ENCODE measurements at places on chromosomes 4 and X.
A peak's percentile ranks its signal among the peaks of the same experiment; 100 is the strongest.

DNA sequence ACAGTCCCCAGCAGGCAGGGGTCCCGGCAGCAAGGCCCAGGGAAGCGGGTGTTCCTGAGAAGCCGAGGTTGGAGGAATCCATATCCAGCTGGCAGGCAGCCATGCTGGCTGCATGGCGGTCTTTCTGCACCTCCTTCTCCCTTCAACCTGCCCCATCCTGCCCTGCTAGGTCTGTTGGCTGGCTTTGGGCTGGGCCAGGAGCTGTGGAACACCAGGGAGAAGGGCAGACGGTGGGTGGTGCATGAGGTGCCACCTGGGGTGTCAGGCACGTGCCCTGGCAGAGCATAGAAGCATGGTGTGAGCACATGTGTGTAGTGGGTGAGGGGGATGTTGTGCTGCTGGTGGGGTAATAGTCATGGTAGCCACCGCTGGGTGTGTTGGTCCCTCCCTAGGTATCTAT lies 150.1 kb downstream of the PJA1 start:
- DNase-seq, result no peak

DNA sequence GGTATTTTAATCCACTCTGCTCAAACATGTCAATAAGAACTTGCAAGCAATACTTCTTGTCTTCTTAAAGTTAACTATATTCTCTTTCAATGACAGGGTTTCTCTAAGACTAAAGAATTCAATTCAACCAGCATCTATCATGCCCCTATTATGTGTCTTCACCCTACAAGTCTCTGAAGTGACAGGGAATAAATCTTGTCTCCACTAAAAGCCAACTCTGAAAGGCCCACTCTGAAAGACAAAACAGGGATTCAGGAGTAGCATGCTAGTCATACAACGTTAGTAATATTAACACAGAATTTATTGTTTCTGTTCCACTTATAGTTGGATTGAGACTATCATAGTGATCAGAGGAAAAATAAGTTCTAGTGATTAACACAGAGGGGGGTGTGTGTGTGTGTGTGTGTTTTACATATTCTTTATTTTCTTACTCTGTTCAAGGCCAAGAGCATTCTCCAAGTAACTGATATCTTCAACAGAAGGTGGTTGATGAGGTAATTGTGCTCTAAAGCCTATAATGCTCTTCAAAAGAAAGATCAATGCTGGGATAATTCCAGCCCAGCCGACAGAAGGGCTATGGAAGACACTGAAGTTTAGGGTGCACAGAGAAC lies 122.4 kb upstream of the DCLK2 start:
- no peak for DNase-seq

DNA sequence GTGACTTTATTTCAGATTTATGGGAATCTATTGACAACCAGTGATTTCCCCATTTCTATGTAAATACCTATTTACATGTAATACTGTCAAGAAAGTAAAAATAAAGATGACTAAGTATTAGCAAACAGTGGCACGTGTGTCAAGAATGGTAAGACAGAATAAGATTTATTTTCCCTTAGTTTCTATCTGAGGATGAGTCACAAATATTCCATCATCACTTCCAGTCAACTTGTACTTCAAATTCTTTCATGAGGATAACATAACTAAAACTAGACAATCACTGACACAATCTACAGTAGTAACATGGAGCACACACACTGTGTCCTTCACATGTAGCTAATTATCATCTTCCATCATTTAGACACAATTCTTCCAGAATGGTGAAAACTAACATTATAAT lies 625.3 kb upstream of the PCDH7 start:
- DNase-seq, result no peak

GRCh38 chrX:84339507-84340364 lies 151.7 kb upstream of the RPS6KA6 start:
- DNase-seq, result no peak

GRCh38 chr4:188086858-188087257 lies 22.5 kb downstream of the TRIML2 start:
- no peak for DNase-seq

DNA sequence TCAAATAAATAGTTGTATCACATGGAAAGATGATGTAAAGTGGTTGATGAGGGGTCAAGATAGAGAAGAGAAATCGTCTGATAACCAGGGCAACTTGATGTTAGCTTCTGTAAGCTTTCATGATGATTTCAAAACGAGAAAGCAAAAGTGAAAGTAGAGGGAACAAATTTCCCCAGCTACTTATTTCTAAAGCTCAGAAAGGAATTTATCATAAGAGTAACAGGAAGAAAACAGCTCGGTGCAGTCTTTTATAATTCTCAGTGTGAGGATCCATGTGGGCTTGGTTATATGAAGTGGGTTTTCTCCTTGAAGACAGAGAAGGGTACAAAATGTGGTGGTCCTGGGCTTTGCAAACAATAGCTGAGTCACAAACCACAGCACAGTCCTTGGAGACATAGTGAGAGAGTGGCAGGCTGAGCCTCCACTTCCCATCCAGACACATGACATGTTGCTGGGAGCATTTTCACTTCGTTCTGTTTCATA lies 32.1 kb upstream of the GLRA2 start:
- no peak for DNase-seq

DNA sequence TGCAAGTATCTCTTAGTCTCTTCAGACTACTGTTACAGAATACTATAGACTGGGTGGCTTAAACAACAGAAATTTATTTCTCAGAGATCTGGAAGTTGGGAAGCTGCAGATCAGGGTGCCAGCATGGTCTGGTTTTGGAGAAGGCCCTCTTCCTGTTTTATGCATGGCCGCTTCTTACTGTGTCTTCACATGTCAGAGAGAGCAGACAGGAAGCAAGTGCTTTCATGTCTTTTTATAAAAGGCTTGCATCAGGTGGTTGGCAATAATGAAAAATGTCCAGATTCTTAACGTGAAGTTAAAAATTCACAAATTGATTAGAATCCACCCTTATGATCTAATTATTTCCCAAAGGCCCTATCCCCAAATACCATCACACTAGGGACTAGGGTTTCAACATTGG lies 284.9 kb downstream of the RPA4 start:
- DNase-seq, result no peak

DNA sequence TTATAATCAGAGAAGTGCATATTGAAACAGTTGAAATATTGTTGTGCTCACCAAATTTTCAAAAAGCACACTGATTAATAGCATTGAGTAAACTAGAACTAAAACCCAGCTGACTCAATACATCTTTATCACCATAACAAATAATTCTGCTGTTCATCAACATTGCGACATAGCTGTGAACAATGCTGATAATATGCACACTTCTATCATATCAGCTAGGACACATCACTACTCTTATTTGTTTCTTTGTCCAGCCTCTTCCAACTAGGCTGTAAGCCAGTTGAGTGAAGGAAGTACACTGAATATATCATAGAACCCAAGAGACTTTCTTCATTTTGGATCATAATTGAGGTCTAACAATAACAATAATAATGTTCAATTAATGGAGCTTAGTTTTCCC lies 349.7 kb downstream of the IQCM start:
- no peak for DNase-seq

DNA sequence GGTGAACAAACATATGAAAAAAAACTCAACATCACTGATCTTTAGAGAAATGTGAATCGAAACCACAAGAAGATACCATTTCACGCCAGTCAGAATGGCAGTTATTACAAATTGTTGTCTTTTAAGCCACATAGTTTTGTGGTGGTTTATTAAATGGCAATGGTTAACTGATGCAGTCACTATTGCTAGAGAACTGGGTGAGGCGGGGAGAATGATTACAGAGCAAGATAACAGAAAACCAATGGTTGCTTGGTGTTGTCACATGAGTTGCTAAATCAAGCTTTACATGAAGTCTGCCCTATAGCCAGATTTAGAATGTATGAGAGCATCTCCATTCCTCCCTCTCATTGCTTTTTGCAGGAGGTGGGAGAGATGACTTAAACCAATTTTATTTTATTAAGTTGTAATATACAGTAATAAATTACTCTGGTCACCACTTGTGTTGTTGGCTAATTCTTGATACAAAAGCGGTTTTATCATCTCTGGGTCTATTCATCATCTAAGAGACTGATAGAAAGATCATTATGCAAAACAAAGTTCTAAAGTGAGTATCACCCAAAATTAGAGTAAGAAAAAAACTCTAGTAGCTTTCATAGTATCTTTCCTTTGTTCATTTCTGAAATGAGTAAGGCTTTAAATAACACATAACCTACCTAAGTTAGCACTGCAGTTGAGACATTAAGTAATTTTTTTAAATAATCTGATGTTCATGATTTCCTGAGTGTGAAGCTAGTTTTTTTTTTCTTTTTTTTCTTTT lies 859.5 kb downstream of the STIM2 start:
- no peak for DNase-seq

- no peak for DNase-seq
Measured at GRCh38 chr4:75031775-75032174, 98.9 kb downstream of the PARM1 start.

DNA sequence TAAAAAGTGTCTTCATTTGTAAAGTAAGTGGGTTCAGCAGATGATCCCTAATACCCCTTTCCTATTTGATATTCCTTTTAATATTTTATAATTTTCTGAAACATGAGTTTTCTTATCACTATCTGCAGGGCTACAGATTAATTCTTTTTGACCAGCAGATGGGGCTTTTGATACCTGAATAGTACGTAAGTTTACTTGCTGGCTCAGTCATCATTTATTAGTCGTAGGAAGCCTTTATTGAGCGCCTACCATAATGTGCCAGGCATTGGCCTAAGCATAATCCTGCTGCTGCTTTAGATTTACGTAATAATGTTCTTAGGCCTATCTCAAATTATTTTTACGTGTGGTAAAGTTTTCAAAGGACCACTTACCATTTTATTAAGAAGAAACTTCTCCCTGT lies 33.1 kb downstream of the OSTC start:
- DNase-seq, result peak; percentile 25

DNA sequence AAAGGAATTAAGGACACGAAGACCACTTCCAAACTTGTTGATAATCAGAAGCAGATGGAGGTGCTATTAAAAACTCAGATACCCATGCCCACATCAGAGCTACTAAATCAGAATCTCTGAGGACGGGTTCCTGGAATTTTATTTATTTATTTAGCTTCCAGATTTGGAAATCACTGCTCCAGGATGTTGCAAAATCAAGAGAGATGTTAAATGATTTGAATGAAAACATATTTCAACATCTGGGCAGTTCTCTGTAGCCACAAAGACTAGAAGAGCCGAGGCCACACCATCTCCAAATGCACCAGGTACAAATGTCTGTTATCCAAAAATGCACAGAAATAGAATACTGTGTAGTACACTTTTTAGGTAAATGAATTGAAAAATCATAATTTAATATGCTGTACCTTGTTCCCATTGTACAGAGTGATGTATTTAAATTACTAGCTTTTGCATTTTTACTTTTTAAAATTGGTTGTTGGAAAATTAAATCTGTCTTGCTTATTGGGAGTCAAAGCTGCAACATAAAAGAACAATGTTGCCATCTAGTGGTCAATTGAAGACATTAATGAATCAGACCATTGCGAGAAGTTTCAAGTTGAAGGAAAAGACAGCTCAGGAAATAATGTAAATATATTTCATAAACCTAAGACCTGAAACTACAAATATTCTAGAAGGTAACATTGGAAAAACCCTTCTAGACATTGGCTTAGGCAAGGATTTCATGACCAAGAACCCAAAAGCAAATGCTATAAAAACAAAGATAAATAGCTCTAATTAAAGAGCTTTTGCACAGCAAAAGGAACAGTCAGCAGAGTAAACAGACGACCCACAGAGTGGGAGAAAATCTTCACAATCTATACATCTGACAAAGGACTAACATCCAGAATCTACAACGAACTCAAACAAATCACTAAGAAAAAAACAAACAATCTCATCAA lies 151.3 kb upstream of the TTC29 start:
- peak; percentile 68 for DNase-seq

DNA sequence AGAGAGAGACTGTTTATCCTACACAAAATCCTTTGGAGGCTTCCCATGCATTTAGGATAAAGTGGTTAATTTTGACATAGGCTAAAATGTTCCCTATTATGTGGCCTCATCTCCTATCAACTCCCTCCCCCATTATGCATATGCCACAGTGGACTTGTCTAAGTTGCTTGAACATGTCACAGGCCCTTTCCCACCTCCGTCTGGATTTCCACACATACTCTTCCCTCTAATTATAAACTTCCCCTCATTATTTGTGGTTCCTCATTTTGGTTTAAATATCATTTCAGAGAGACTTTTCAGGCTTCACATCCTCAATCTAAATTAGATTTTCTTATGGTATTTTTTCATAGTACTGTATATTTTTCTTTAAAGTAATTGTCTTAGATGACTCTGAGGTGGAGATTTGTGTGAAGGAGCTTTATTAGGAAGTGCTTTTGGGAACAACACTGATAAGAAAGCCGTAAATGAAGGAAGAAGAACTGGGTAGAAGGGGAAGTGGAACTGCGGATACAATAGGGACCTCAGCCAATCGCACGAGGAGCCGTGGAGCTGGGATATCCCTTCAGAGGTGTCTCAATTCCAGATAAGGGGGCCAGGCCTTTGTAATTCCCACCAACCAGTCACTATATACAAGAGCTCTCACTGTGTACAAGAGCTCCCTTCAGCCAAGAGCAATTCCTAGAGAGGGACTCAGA lies 7.9 kb downstream of the C4orf17 start:
- no peak for DNase-seq

- DNase-seq, result no peak
Measured at GRCh38 chr4:10104211-10104990, 12.2 kb downstream of the WDR1 start.

DNA sequence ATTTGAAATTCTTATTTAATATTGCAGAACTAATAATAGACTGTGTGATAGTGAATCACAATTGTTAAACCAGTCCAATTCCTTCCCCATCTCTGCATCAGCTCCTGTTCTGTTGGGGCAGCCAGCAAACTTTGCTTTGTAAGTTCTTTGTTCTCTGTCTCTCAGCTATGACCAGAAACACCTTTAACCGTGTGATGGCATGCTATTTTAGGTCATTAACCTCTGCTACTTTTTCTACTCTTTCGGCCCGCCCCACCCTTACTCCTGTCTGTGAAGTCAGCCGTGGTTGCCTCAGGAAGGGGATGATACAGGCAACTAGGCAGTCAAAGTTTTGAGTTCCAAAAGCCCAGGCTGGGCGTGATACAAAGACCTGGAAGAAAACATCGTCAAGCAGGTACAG lies 51.3 kb upstream of the EGFL6 start:
- DNase-seq, result no peak

- no peak for DNase-seq
Measured at GRCh38 chr4:169024762-169025161, 14.7 kb upstream of the CBR4 start.

GRCh38 chrX:20595928-20596575 lies 329.3 kb upstream of the RPS6KA3 start:
- DNase-seq, result no peak

GRCh38 chrX:13778916-13779315 lies 38.0 kb downstream of the GPM6B start:
- DNase-seq, result no peak

GRCh38 chrX:3526071-3526470 lies 179.6 kb upstream of the MXRA5 start:
- DNase-seq, result no peak

DNA sequence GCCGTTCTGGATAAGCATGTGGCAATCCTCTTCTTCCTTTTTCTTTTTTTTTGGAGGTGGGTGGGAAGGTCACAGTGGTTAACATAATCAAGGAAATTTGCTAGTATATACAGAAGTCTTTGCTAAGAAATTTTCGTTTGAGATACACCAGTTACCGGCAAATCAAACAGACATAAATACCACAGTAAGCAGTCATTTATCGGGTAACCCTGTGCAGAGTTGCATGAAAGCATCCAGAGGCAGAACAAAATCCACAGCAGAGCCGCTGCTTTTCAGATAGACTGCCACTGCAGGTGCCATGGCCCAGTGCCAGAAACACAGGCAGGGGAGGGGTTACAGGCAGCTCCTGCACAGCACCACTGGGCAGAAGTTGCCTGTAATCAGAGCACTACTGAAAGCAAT lies 179.1 kb upstream of the MAB21L2 start:
- no peak for DNase-seq
